ENCODE measurements at places on chromosomes 7 and 10.

DNA sequence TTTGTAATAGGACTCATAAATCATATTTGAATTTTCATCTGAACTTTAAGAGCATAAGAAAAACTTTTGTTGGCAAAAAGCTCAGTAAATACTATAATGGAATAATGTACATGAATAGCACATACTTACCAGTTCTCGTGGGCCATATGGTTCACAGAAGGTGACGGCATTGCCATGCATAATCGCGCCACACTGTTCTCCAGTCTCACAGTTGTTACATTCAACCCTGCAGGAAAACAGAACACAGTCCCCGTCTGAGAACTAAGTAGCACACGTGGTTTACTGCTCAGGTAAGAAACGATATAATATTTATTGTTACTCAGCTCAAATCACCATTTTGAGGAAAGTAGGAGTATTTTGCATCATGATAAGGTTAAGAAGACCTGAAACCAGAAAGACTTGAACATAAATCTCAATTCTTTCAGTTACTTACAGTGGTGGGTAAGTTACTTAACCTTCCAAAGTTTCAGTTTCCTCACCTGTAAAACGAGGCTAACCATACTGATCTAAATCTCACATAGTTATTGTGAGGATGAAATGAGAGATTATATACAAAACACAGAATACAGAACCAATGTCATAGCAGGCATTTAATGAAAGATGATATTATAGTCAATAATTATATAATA, 261.4 kb downstream of the RELN start:
- DNase-seq = no peak

- DNase-seq = no peak
Observed at GRCh38 chr10:119303886-119304285, 96.5 kb downstream of the GRK5 start.

GRCh38 chr7:5679813-5680473, 101.5 kb downstream of the RNF216 start:
- DNase-seq = no peak

- DNase-seq = no peak
Observed at GRCh38 chr7:28830846-28831245, 127.3 kb downstream of the TRIL start.

GRCh38 chr10:79022565-79023230, 46.1 kb upstream of the ZMIZ1 start:
- DNase-seq = peak; percentile 19

DNA sequence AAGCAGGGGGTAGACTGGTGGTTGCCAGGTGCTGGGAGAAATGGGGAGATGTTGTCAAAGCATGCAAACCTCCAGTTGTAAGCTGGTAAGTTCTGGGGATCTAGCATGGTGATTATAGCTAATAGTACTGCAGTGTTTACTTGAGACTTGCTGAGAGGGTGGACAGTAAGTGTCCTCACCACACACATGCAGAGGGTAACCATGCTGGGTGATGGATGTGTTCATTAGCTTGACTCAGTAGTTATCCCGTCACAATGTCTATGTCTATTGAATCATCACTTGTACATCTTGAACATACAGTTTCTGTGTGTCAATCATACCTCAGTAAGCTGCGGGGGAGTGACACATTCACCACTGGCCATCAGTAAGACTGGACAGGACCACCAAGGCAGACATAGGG, 42.1 kb downstream of the GSDME start:
- DNase-seq = no peak

- no peak for DNase-seq
Observed at GRCh38 chr7:12623223-12623622, 52.7 kb downstream of the SCIN start.

DNA sequence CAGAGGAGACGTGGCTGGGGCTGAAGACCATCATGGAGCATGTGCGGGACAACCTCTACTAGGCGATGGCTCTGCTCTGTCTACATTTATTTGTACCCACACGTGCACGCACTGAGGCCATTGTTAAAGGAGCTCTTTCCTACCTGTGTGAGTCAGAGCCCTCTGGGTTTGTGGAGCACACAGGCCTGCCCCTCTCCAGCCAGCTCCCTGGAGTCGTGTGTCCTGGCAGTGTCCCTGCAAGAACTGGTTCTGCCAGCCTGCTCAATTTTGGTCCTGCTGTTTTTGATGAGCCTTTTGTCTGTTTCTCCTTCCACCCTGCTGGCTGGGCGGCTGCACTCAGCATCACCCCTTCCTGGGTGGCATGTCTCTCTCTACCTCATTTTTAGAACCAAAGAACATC, 22.0 kb upstream of the CPA5 start:
- no peak for DNase-seq

GRCh38 chr10:14678637-14679036, 96.1 kb downstream of the FAM107B start:
- no peak for DNase-seq

DNA sequence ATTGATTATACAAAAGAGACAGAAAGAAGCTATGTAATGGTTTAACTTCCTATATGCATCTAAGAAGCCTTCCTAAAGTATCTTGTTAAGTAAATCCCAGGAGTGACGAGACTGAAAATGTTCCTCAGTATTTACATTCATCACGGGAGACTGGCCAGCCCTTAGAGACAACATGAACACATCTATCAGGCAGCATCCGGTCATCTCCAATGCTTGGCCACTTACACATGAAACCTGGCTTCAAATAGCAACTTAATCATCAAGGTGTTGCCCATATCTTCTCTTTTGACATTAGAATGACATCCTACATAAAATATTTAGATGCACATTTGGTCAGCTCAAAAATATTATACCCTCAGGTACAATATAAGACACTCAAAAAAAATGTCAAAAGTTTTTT, 33.8 kb downstream of the ERCC6 start:
- DNase-seq = no peak

- DNase-seq = no peak
Observed at GRCh38 chr10:117005527-117006055, 604 bp upstream of the SHTN1 start.

DNA sequence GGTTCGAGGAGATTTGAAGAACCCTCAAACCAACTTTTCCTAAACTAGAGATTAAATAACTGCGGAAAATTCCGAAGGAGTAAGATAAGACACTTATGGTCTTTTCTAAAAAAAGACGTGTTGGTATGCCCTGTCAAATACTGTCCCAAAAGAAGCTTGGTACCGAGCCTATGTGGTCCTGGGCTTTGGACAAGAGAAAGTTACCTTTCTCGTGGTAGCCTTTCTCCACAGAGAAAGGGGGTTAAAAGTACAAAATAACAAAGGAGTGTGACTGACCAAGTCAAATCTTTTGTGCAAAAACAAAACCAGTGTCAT, 56.2 kb upstream of the JCAD start:
- no peak for DNase-seq

DNA sequence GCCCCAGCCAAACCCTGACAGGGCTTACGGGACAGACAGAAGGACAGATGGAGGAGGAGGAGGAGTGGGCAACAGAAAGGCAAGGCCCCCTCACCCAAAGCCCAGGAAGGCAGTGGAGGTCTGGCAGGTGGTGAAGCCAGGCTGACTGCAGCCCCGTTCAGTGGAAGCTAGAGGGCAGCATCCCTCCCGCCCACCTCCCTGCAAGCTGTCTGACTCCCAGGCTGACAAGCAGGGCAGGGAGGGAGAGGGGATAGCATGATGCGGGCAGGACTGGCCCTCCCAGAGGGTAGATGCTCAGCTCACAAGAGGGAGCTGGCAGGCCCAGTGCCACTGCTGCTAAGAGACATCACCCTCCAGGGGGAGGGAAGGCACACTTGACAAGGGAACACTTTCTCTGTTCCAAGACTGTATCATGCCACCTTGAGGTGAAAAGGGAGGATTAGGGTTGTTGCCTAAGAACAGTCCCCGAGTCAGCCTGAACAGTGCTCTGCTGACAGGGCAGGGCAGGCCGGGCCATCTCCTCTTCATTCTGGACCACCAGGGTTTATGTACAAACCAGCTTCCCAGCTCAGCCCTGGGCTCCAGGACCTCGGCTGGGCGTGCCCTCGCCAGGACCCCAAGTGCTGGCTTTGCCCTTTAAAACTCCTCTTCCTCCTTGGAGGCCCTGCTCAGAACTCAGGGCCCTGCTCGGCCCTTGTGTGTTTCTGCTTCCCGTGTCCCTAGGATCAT, 61.8 kb downstream of the RASGEF1A start:
- DNase-seq = peak; percentile 20

DNA sequence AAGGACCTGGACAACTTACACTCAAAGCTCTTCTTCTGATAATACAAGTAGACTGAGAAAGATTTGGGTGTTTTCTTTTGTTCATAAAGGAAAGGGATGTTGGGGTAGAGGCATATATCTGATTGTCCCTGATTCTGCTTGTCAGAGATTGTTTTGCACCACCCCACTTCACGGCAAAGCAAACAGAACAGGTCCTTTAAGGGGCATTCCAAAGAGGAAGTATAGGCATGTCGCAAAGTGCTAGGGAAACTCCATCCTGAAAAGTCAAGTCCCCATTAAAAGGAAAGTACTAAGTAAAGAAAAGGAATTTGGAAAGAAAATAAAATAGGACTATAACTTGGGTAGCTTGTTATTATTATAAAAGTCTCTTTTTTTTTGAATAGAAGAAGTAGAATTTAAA, 233.0 kb downstream of the DNAJB9 start:
- DNase-seq = no peak

DNA sequence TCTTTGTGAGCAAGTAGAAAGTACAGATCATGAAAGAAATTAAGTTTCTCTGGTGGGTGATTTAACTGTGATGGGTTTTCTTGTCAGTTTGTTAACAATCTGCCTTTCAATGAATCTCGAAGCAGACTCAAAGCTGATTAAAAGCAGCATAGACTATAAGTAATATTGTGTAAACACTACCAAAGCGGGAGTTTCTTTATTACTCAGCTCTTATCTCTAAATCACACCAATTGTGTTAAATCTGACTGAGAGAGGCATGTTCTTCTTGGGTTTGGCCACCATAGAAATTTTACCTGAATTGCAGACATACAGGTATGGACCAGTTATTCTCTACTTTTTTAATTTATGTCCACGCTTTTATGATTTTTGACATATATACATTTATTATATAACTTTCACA, 65.2 kb downstream of the DKK1 start:
- no peak for DNase-seq

DNA sequence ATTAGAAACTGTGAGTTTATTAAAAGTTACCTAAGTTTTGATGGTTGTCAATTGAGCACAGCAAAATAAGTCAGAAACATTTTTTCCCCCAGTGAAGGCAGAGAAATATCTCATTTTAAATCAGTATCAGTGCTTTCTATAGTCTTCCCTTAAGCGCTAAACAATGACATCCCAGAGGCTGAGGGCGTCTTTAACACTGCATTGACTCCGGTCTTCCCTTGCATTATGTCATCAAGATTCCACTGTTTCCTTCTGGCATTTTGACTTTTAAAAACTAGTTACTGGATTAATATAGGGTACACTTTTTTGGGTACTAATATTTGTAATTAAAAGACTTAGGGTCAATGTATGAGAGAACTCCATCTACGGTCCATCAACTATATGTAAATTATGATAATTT, 3.9 kb downstream of the GLUD1 start:
- no peak for DNase-seq

- no peak for DNase-seq
Observed at GRCh38 chr10:87921931-87922688, 58.7 kb downstream of the PTEN start.

DNA sequence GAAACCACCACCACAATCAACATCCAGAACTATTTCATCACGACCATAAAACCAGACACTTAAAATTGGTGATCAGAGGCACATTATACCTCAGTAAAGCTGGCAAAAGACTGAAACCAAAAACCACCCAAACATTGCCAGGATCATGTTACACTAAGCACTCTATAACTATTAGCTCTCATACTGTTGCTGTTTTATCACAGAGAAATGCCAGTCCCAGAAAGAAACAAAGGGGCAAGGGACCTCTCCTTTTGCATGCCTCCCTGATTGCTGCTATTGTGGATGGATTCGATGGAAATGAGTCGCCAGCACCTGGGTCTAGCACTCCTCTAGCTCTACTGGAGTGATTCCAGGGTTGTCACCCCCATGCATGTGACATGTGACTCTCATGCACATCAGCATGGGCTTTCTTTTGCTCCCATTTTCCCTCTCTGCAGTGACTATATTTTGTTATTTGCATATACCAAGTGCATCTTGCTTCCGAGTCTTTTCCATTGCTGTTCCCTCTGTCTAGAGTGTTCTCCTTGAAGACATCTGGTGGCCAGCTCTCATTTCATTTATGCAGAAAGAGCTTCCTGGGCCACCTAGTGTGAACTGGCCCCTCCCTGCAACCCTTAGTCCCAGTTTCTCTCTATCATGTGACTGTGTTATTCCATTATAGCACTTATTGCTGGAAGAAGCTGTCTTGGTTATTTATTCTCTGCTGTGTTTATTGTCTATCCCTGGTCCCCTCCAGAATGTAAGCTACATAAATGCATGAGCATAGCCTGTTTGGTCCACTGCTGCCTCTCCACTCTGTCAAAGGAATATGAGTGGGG, 300.6 kb downstream of the PLXNA4 start:
- DNase-seq = no peak

- DNase-seq = no peak
Observed at GRCh38 chr7:29587195-29587808, 23.7 kb downstream of the PRR15 start.

- DNase-seq = no peak
Observed at GRCh38 chr10:7560519-7560918, 106.2 kb downstream of the ITIH5 start.

- peak; percentile 0 for DNase-seq
Observed at GRCh38 chr7:118327174-118327573, 102.7 kb downstream of the ANKRD7 start.

GRCh38 chr7:30309302-30309701, 24.9 kb downstream of the ZNRF2 start:
- no peak for DNase-seq

DNA sequence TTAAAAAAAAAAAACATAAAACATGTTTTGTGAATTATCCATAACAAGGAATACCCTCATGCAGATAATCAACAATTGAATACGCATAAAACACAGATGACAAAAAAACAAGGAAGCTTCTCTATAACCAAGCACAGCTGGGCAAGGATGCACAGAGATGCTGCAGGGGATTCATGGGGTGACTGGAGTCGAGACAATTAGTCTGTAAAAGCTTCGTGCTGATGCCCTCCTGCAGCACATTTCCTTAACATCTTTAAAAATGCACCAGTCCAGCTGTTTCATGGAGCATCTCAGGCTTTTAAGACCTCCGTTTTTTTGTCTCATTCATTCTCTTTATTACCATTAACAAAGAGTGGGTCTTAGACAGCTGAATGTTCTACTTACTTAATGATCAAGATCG, 794.0 kb upstream of the C7orf33 start:
- DNase-seq = no peak

DNA sequence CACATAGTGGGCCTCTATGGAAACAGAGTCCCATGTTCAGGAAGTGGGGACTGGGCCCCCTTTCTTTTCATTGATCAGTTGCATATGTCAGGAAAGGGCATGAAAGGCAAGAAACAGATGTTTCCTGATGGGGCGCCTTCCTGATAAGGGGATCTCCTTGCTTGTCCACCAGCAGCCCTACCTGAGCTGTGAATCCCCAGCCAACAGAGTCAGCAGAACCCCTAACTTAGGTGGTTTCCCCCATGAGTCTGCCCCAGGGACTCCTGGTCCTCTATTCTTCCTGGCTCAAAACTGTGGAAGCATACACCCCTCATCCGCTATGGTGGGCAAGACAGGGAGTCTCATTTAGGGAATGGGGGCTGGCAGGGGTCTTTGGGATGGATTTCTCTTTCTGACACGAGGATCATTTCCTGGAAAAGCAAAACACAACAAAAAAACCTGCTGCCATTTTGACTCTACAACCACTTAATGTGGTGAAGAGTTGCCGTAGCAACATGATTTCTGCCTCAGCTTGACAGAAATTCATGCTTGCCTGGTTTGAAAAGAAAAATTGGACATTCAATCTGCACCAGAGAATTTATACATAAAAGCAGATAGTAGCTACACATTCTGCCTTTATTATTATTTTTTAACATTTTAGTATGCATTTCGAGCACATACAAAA, 119.8 kb downstream of the SPAG6 start:
- DNase-seq = no peak
